ENCODE measurements at places on chromosomes 2 and 18.

GRCh38 chr18:6729247-6730091 is at the start of gene ARHGAP28:
Gene ARHGAP28, plus strand, starts transcription at chr18:6729716. Its CDS starts 106 bp downstream, at chr18:6729822.
- peak; percentile 96 for DNase-seq

GRCh38 chr2:101811226-101812015 is 113.9 kb downstream of the MAP4K4 start:
- no peak for DNase-seq

DNA sequence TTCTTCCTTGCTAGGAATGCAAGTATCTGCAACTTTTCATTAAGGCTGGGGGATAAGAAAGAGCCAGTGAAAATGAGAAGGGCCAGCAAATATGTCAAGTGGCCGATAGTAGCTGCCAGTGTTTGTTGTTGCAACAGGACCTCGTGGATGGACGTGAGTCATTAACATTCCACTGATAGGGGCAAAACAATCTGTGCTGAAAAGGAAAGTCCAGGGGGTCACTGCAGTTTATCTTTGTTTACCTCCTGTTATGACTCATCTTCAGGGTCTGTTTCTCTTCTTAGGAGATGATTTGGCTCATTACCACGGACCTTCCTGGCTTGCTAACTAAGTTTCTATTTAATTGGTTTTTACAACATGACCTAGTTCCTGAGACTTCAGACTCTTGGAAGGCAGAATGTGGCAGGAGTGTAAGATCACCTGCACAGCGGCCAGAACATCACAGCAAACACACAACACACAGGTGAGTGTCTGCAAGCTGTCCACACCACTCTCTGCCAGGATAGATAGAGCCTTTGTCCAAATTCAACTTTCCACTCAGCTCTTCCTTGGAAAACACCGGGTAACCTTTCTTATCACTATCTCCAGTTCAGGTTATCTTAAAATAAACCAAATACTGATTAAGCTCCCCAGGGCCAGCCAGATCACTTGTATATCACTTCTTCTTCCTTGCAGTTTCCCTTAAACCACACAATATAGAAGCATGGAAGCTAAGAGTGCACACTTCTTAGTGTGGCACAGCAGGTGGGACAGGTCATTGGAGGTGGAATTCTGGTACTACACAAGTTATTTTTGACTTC is 157.5 kb upstream of the LMAN1 start:
- peak; percentile 69 for DNase-seq

GRCh38 chr2:201471732-201472393 is 20.3 kb downstream of the STRADB start:
- DNase-seq: peak; percentile 73

DNA sequence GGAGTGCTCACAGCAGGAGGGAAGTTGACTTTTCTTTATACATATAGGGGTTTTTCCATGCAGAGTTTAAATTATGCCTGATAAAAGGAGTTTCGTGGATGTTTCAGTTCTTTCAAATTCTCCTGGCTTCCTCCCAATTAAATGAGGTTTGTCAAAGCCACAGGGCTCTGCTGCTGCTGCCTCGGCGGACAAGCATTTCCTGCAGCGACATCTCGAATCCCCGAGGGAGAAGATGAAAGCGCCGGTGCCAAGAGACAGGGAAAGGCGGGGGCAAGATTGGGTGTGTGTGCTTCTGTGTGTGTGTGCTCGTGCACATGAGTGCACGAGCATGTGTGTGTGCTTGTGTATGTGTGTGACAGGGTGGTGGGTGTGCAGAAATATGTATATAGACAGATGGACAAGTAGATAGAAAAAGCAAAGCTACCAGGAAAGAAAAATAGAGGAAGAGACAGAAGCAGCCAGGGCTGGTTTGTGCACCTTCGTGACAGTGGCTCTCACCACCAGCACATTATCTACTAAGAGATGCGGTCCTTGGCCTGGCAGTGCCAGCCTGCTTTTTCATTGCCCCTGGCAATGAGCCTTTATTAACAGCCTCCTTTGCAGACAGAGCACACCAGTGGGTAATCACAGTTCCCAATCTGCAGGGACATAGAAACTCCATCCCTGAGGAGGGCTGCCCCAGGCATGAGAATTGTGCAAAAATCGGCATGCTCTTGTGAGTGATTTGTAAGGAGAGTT is 76.2 kb downstream of the CDK15 start:
- peak; percentile 90 for DNase-seq

DNA sequence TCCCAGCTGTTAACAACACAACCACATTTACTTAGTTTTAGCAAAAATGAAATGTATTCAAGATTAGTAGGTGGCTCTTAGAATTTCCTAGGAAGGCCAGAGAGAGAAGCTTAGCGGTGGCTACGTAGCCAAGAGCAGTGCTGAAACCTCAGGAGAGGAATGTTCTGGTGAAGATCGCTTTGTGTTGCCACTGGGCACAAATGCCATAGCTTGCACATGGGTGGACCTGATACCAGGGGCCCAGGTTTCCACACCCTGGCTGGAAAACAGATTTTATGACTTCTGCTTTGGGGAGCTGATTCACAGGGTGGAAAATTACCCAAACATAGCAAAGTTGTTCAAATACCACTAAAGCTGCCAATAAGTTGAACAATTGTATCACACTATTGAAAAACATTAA is 43.4 kb downstream of the THUMPD2 start:
- DNase-seq: no peak

DNA sequence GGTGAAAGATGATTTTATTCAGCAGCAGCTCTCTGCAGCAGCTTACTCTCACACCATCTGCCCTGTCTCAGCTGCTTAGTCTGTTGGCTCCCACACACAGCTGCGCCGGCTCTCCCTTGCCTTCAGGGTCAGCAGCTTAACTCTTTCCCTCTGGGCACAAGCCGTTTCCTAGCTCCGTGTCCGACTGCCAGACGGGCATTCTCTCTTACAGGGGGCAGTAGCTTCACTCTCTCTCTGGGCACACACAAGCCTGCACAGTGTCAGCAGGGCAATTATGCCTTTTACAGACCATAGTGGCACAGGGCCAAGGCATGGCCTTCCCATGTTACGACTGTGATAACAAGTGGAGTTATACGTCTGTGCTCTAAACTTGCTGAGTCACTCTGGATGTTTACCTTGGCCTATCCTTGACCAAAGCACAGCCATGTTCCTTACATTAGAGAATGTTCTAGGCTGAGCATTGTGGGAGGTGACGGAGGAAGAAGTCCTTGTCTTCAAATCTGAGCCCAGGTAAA is 31.7 kb downstream of the PCARE start:
- DNase-seq: peak; percentile 40

GRCh38 chr2:196925051-196925767 is 1.3 kb downstream of the PGAP1 start:
- no peak for DNase-seq

DNA sequence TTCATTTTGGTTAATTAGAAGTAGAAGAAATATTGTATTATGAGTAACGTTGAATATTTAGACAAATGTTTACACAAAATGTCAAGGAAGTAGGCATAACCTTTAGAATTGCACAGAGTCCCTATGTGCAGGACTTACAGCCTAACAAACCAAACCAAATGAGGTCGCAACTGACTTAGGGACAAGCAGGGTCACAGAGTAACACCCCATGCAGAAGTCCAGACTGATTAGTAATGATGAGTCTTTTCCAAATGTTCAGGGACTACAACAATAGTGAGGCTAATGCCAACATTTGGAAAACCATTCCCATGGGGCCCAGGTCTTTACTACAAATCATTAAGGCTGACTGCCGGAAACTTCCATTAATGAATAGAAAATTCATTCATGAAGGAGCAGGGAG is 452.5 kb upstream of the CHAC2 start:
- no peak for DNase-seq

GRCh38 chr2:174312581-174313234 is 22.0 kb upstream of the SP9 start:
- DNase-seq: no peak

GRCh38 chr2:220191031-220191430 is 563.6 kb downstream of the SLC4A3 start:
- DNase-seq: no peak

DNA sequence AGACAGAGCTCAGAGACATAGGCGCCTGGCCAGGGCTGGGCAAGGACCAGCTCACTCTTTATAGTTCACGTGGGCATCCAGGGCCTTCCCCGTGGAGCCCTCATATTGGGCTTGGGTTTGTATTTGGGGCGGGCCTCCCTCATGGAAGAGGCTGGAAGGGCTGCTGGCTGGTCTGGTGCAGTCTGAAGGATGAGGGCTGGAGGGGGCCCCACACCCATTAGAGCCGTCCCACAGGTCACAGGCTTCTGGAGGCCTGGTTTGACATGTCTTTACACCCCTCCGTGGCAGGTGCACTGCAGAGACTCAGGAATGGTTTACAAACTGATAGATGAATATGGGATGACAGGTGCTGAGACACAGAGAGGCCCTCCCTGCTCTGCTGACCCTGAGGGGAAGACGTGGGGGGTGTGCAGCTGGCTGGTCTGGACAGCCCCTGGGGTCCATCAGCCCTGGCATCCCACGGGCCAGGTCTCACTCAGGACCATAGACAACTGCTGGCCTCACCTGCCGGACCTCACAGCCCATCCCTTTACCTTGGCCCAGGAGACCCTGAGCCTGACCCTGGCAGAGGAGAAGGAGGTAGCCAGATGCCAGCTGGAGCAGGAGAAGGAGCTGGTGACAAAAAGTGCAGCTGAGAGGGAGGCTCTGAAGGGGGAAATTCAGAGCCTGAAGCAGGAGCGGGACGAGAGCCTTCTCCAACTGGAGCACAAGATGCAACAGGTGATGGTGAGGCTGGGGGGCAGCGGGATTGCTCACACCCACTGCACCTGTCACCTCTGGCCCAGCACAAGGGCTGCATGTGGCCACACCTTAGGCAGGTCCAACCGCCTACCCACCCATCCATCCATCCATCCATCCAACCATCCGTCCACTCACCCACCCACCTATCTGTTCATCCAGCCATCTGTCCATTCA is 43.9 kb downstream of the CROCC2 start:
- no peak for DNase-seq

DNA sequence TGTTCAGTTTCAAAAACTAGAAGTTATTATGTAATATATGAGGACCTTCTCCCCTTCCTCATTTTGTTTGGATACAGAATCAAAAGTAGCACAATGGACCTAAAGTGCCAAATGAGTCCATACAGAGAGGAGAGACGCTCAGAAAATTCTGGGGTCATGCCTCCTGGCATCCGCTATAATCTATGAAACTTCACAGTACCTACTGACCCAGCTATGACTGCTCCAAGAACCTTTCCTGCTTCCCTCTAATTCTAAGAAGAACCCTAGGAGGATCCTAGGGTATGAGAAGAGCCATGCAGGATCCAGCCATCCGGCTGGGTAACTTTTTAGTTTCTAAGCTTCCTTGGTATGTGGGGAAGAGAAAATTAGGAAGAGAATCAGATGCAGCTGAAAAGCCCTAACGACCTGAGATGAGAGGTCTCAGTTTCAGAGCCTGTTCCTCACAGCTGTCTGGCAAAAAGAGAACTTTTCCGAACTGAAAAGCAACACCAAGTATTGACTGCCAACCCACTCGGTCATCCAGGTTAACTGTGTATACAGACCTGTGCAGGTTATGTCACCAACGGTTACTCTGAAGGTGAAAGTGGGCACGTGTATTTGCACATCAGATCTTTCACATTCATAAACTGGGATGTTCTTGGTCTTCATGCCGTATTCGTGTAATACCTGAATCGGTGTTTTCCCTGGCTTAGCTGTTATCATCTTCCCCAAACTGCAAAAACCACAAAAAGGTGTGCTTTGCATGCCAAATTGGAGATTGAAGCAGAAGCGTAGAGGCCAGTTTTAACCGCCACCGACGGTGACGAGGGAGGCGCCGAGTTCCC is 1.1 kb downstream of the PRKRA start:
- no peak for DNase-seq

GRCh38 chr18:58464104-58464625 is 164.7 kb downstream of the ALPK2 start:
- DNase-seq: no peak

- no peak for DNase-seq
Observed at GRCh38 chr2:72057308-72057707, 90.4 kb downstream of the CYP26B1 start.

DNA sequence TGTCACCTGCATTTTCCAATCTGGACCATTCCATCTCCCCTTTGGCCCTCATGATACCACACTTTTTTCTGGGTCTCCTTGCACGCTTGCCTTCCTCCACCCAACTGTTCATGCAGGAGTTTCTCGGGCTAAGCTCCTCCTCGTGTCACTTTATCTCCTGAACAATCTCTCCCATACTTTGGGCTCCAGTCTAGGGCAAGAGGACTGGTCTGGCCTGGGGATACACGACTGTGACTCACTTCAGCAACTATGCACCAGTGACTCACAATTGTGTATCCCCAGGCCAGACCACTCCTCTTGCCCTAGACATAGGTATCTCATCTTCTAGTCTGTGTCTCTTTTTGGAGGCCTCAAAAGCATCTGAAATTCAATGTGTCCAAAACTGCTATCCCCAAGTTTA is 149.4 kb upstream of the PTPRM start:
- peak; percentile 51 for DNase-seq

DNA sequence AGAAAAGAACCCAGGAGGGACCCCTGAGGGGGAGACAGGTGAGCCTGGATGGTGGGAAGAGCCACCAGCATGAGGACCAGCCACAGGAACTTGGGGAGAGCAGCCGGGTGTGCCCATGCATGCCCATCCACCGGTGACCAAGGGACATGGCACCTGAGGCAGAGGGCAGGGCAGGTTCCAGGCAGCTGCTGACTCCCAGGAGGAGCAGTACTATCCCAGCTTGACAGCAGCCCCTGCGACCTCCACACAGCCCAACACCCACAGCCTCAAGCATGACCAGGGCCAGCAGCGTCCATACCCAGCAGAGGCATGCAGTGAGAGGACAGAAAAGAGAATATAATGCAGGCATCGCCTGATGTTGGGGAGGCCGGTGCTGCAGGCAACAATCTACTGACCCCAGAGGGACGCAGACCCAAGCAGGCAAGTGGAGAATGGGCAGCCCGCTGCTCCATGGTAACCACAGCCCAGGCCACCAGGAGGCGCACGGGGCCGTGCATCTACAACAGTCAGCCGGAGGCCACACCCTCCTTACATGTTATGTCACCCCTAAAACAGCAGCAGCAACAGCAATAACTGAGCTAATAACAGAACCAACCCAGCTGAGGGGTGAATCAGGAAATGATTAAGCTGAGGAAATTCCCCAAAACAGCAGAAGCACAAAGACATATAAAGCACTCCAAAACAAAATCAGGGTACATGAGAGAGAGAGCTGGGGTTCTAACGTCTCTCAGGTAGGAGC is 44.1 kb downstream of the ANKMY1 start:
- peak; percentile 71 for DNase-seq

- DNase-seq: peak; percentile 46
Observed at GRCh38 chr2:72276356-72276755, 128.7 kb upstream of the CYP26B1 start.

DNA sequence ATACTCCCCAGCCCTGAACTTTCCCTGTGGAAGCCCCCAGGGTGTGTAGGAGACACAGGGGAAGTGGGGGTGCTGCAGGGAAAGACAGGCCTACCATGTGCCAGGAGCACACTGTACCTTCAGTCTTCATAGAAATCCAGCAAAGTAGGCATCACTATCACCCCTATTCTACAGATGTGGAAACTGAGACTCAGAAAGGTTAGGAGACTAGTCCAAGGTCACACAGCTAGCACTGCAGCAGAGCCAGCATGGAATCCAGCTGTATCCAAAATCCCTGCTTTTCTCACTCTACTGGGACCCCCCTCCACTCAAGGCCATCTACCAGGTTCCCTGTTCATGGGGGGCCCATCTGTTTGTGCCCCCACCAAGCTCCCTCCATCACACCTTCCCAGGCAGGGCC is 6.8 kb downstream of the DNPEP start:
- DNase-seq: no peak

- peak; percentile 52 for DNase-seq
Observed at GRCh38 chr2:199739413-199740110, 111.4 kb downstream of the FTCDNL1 start.

GRCh38 chr2:74556831-74557370 is 2.4 kb downstream of the DOK1 start:
- no peak for DNase-seq

GRCh38 chr2:173647681-173648311 is 293.1 kb downstream of the CDCA7 start:
- DNase-seq: peak; percentile 60
